ENCODE measurements at places on chromosomes 2 and 18.

DNA sequence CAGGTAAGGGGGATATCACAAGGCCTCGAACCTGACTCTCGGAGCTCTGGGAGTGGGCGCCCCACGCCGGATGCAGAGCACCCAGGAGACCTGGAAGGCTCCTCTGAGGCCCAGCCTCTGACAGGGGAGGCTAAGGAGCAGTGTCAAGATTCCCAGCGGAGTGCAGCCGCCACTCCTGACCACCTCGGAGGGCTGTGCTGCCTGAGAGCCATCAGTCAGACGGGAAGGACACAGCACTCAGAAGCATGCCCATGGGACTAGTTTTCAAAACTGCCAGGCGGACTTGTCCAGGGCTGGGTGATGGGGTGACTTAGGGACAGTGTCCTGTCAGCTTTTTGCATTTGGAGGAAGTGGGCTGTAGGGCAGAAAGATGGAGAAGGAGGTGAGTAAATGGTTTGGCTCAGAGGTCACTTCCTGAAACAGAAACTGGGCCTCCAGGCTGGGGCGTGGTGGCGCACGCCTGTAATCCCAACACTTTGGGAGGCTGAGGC is 34.6 kb upstream of the B3GNT7 start:
- no peak for DNase-seq

DNA sequence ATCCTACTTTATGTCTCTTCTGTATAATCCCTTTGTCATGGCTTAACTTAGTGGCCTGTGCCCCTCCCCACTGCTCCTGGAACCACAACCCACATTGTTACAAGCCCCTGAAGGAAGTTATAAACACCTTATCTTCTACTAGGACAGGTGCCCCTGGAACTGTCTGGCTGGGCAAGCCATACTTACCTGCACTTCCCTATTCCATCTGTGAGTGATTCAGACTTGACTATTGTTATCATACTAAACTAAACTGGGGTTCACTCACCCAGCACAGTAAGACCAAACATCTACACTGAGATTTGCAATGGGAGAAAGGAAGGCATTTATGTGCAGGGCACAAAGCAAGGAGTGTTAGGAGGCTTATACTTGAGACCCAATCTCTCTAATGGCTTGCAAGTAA is 3.7 kb upstream of the UGT1A6 start:
- no peak for DNase-seq

- DNase-seq: no peak
These were observed 74.2 kb upstream of the LCLAT1 start for GRCh38 chr2:30372826-30373225.

GRCh38 chr2:82752396-82752795 is 1706.7 kb downstream of the SUCLG1 start:
- no peak for DNase-seq

DNA sequence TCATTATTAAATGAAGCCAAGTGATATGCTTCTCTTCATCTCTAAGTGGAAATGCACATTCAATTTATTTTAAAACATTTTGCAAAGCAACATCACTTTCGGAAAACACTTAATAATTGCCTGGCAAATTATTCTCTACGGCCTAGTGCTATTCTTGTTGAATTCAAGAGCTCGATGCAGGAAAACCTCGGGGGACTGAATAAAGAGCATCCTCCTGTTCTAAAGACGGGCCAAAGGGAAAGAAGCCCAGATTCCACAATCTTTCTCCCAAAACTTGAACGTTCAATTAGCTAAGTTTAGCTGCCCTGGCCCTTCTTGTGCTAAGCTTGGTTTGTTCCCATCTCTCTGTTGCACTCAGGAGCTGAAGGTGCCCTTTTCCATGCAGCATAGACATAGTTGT is 23.2 kb upstream of the SEH1L start:
- DNase-seq: no peak

- no peak for DNase-seq
These were observed 8.8 kb downstream of the PRLH start for GRCh38 chr2:237574894-237575868.

- DNase-seq: no peak
These were observed 768.2 kb upstream of the ACVR2A start for GRCh38 chr2:147076634-147077033.

GRCh38 chr2:151260573-151261230 is 961 bp downstream of the RBM43 start:
- peak; percentile 16 for DNase-seq

DNA sequence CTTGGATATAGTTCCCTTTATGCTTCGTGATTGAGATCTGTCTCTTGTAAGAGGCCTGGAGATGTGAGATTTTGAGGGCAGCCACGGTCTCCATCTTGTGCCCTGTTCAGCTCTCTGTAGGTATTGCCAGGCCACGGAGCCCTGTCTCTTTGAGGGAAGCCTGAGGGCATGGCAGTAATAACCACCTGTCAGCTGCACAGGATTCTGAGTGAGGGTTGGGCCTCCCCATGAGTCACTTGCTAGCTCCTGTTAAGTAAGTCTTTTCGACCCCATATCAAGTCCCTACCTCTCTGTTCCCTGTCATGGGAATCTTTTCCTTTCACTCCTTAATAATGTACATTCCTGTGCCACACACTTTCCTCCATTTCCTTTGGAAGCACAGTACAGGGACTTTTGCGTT is 20.4 kb downstream of the LYPD6B start:
- DNase-seq: no peak

- peak; percentile 20 for DNase-seq
These were observed 1009.9 kb upstream of the KLHL29 start for GRCh38 chr2:22375096-22375495.

- no peak for DNase-seq
These were observed 85.3 kb downstream of the METTL4 start for GRCh38 chr18:2485983-2486382.

DNA sequence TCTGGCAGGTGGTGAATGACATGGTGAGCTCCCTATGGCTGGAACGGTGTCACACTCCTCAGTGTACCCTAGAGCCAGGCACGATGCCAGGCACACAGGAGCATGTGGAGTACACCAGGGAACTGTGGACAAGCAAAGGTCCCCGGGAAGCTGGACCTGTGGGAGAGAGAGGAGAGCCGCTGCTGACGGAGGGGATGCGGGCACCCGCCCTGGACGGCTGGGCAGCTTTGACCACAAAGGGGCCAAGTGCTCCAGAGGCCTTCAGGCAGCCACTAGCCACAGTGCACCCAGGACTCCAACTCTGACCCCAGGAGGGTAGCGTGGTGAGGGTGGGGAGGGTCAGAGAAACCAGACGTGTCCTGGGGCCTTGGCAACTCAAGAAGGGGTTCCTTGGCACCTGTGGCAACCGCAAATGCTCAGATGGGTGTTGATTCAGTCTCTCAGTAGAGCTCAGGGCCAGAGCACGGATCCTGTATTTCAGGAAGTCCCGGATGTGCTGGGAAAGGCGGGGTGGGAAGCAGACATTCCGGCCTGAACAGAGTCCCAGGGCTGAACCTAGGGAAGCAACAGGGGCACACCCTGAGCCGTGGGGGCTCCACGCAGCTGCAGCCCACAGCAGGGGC is 2.3 kb upstream of the MAB21L4 start:
- no peak for DNase-seq

- no peak for DNase-seq
These were observed 606 bp downstream of the OTOF start for GRCh38 chr2:26477126-26477910.

- DNase-seq: peak; percentile 49
These were observed 2.2 kb downstream of the MYT1L start for GRCh38 chr2:2328848-2329247.

- peak; percentile 18 for DNase-seq
These were observed 138.7 kb upstream of the AQP4 start for GRCh38 chr18:27004056-27004829.

- no peak for DNase-seq
These were observed 15.2 kb downstream of the INPP5D start for GRCh38 chr2:233075141-233075965.

DNA sequence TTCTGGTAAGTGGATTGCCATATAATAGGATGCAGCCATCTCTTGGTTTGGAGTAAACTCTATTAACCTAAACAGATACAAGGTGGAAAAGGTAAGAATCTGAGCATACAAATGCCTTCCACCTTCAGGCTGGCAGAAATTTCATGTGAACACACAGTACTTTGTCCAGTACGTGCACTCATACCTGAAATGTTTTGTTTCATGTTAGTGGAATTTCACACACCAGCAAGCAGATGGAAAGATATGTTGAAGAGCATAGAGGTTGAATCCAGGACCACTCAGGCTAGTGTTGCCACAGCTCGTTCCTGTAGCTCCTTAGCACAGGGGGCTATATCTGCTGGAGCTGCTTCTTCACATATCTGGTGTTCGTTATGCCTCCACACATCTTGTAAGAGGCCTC is 34.0 kb downstream of the CRIM1 start:
- no peak for DNase-seq

GRCh38 chr2:154261473-154262027 is 389.8 kb downstream of the GALNT13 start:
- no peak for DNase-seq

GRCh38 chr2:29192526-29192925 is 77.3 kb downstream of the CLIP4 start:
- DNase-seq: peak; percentile 46

DNA sequence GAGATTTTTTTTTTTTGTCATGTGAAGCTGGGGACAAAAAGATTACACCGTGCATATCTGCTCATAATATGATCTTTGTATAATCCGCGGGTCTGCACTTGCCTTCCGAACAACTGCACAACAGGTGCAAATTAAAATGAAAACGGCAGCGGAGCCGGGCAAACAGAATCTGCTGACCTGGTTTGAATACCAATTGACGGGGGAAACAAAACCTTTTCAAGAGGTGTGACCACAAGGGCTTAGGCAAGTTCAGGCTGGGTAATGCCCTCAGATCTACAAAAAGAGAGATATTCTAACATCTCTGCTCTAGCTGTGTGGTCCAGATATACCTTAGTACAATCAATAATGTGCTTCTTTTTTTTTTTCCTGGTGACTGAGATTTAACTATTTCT is 88.5 kb downstream of the ZEB2 start:
- no peak for DNase-seq

DNA sequence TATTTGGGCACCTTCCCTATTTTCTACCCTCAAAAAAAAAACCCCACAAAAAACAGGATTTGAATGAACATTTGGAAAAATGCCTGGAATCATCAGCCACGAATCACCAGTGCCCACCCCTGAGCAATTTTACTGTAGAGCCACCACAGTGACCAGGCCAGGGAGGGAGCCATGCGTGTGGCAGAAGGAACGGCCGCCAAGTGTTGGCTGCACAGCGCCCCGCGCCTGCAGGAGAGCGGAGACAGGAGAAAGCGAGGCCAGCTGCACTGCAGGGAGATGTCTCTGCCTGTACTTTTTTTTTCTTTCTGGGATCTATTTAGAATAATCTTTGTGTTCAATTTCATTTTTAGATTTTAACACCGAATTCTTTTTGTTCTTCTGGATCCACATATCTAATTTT is 269.3 kb upstream of the RAB12 start:
- DNase-seq: no peak

DNA sequence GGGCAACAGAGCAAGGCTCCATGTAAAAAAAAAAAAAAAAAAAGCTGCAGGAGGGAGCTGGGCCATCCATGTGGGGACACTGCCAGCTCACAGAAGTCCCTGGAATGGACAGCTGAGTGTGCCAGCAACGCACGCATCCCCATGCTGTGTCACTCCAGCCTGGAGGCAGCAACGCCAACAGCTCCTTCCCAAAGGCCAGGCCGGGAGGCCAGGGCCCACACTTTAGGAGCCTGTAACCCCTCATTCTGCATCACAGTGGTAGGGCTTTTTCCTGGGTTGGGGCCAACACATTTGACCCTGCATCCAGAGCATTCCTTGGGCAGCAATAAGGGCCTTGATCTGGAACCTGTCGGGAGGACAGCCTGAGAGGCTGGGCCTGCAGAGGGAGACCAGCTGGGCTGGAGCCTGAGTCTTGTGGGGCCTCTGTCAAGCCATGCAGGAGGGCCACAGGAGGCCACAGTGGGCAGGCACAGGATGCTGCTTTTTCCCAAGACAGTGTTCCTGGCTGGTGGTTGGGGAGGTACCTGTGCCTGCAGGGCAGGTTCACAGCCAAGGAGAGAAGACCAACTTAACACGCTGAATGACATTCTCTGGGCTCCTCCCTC is 16.8 kb upstream of the KCNK3 start:
- no peak for DNase-seq

DNA sequence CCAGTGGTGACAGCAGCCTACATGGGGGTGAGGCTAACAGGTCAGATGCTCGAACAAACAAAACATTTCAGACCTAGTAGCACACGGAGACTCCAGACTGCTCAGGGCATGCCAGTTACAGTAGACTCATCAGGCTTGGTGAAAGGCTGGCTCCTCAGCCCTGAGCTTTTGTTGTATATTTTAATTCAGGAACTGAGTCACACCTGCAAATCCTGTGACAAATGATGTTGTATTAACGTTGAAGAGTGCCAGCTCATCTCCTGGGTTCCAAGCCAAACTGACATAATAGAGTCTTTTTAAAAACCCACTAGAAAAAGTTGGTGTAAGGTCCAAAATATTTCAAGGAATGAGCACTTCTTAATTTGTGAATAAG is 65.3 kb downstream of the C1D start:
- DNase-seq: peak; percentile 98

DNA sequence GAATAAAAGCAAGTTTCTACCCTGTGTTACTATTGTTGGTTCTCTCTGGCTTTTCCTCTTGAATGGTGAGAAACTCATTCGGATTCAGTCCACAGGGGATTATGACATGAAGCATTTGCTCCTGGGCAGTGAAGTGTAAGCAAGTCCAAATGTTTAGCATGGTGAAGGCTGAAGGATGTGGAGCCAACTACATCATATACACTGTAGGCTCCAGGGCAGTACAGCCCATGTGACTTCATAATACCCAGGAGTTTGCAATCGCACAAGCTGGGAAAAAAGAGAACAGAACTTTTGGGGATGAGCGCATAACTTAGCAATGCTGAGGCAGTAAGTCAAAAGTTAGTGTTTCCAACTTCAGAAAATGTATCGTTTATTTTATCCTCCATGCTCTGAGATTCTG is 695.7 kb upstream of the POU3F3 start:
- DNase-seq: no peak

GRCh38 chr2:219289537-219290361 is 10.6 kb downstream of the DNAJB2 start:
- no peak for DNase-seq

DNA sequence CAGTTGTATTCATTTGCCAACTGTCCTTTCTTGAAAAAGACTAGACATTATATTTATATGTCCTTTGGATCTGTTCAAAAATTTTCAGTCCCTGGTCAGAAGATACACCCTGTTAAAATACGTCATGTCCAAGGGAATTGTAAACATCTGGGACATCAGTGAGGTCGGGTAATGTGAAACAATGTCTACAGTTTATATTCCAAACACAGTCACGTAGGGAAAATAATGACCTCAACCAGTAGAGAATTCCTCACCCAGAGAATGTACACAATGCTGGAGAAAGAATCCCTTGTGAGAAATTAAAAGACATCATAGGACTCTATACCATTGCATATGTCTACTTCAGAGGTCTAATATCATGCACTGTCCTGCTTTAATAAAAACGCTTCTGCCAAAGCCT is 888.0 kb upstream of the CHAC2 start:
- no peak for DNase-seq
